Stimulated activated CD4-positive, alpha-beta T cell treated with anti-CD3 and anti-CD28 coated beads, Interleukin-2, amount 100 ng/mL, for 48 hours (primary cell): ENCODE measurements at places on chromosomes 12 and 14.

- no peak for DNase-seq
Observed at GRCh38 chr14:68215629-68216028, 396.1 kb downstream of the RAD51B start.

DNA sequence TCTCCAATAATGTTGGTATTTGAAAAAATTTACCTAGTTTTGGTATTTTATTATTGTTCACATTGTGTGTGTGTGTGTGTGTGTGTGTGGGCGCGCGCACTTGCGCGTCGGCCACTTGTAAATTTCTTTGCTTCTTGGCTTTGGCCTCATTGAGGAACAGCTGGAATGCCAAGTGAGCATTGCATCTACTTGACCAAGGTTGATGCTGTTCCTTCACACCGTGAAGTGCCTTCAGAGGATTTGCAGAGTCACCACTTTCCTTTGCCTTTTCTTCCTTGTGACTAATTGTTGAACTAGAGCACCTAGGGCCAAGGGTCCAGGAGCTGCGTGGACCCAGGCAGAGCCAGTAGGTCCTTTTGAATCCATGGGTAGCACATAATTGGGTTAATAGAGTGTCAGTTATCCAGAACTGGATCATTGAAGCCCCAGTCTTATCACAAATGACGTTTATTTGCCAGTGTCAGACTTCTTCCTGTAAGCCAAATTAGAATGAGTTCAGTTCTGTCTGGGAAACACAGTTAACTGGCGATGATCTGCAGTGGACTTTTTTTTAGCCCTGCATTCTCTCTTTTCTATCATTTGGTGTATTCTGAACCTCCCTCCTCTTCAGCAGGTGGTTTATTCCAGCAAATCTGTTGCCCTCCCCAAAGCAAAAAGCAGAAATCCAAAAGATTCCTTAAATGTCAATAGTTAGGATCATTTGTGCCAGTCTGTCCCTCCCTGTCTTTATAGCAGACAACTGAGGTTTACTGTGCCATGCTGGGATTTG, 2.6 kb downstream of the PPP2R5C start:
- no peak for DNase-seq

GRCh38 chr12:41919048-41919447, 225.6 kb downstream of the GXYLT1 start:
- no peak for DNase-seq

- no peak for DNase-seq
Observed at GRCh38 chr14:89226801-89227495, 190.1 kb downstream of the FOXN3 start.

- no peak for DNase-seq
Observed at GRCh38 chr12:58313091-58313855, 371.9 kb downstream of the ATP23 start.

GRCh38 chr12:27469176-27469736, 22.7 kb downstream of the SMCO2 start:
- DNase-seq: no peak

GRCh38 chr12:75564398-75564797, 53.0 kb upstream of the KRR1 start:
- no peak for DNase-seq

DNA sequence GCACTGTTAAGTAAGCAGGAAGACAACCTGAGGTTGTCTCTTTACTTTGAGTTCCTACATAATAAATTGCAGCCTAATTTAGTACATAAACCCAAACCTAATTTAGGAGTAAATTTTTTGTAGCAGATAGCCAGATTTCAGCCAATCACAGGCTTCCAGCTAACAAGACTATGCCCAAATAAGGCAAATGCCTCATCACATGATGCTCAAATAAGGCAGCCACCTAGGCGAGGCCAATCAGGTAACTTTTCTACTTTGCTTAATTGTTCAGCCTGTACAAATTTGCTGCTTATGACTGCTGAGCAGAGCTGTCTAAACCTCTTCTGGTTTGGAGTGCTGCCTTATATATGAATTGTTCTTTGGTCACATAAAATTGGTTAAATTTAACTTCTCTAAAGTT, 1118.7 kb upstream of the TMEM132C start:
- DNase-seq: no peak

GRCh38 chr12:132238884-132239283, 90.5 kb downstream of the GALNT9 start:
- no peak for DNase-seq

DNA sequence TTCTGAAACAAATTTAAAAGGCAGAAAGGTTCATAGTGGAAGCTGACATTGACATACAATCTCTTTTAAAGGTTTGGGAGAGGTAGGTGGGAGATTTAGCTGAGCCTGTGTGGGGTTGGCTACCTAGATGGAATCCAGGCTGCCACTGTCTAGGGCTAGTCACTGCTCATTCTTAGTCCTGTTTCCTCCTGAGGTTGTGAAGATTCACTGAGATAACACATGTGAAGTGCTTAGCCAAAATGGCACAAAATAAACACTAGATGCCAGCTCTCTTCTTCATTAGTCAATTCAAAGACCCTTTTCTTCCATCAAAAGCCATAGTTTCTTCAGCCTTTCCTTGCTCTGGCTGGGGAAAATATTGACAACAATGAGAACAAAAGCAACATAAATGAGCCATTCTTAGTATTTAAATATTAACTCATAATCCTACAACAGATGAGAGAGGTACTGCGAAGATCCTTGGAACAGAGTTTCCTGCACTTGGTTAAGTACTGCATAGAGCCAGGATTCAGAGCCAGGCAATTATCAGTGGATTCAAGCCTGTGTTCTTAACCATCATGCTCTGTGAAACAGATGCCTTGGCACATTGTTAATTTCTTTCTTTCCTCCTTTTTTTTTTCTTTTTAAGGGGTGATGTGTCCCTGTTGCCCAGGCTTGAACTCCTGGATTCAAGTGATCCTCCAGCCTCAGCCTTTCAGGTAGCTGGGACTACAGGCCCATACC, 3.5 kb downstream of the MYF6 start:
- no peak for DNase-seq

DNA sequence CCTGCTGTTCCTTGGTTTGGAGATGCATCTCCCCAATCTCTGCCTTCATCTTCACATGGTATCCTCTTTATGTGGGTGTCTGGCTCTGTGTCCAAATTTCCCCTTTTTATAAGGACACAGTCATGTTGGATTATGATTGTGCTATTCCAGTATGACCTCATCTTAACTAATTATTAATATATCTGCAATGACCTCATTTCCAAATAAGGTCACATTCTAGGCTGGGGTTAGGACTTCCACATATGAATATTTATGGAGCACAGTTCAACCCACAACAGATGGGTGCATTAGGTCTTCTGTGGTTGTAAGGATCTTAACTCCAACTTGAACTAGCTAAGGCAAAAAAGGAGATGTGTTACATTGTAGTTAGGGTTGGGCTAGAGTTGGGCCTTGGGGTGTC, 69.4 kb downstream of the ADCK1 start:
- DNase-seq: no peak

GRCh38 chr12:50401500-50402081, 906 bp downstream of the LARP4 start:
- DNase-seq: no peak

DNA sequence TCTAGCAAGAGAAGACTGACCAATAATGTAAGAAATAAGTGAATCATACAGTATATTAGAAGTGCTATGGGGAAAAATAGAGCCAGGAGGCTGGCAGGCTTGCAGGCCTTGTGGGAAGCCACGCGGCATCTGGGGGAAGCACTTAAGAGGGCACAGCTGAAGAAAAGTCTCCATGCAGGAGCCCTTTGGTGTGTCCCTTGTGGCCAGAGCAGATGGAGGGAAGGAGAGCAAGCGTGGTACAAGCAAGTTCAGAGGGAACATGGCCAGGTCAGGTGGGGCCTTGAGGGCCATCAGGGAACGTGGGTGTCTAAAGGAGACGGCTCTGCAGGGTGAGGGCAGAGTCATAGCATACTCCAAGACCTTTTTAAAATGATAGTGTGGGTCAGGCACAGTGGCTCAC, 51.7 kb downstream of the LRRC74A start:
- no peak for DNase-seq

GRCh38 chr14:33642691-33643244, 308.1 kb downstream of the EGLN3 start:
- DNase-seq: no peak

GRCh38 chr14:103095210-103095778, 769 bp downstream of the EXOC3L4 start:
- no peak for DNase-seq
